ENCODE measurements at places on chromosomes 7 and 10. TPM values are rescaled to one million over a fixed set of nuclear protein-coding genes. Genes with fewer than 3 reads are reported as not detected.

UCN3 gene
- not detected for total RNA-seq

SLC29A4 gene
- total RNA-seq = 0.32 TPM

CTNNA3 gene
- total RNA-seq = not detected

COL17A1 gene
- not detected for total RNA-seq

FGFBP3 gene
- total RNA-seq = 1.8 TPM

RABGEF1 gene
- 21.1 TPM for total RNA-seq

SLC26A5 gene
- total RNA-seq = not detected

SFTPA1 gene
- total RNA-seq = not detected

BAMBI gene
- 0.32 TPM for total RNA-seq

CYP26C1 gene
- 0.15 TPM for total RNA-seq

NYAP1 gene
- total RNA-seq = not detected

CCDC7 gene
- 20.0 TPM for total RNA-seq

PRKCQ gene
- total RNA-seq = 0.11 TPM

TMEM178B gene
- total RNA-seq = 0.17 TPM

UPF2 gene
- total RNA-seq = 58.0 TPM

WEE2 gene
- total RNA-seq = not detected

PKD1L1 gene
- 0.40 TPM for total RNA-seq

SYT15 gene
- 1.1 TPM for total RNA-seq

ZCWPW1 gene
- 10.8 TPM for total RNA-seq

IL15RA gene
- 19.8 TPM for total RNA-seq

JCAD gene
- not detected for total RNA-seq

HEPACAM2 gene
- not detected for total RNA-seq

SYCE1 gene
- total RNA-seq = not detected

EPHB6 gene
- total RNA-seq = 20.9 TPM

NODAL gene
- total RNA-seq = not detected

RP9 gene
- 27.4 TPM for total RNA-seq

RET gene
- 0.05 TPM for total RNA-seq

CUZD1 gene
- 2.2 TPM for total RNA-seq

SPDYE16 gene
- total RNA-seq = 0.59 TPM

SAMD9L gene
- total RNA-seq = 34.1 TPM

ATP6V0A4 gene
- not detected for total RNA-seq

ASZ1 gene
- total RNA-seq = not detected

EPHA1 gene
- not detected for total RNA-seq
